Thyroid gland (tissue), 4 donors: ENCODE measurements at places on chromosomes 4 and X. TPM values are rescaled to one million over a fixed set of nuclear protein-coding genes. Genes with fewer than 3 reads are reported as not detected.

- peak; percentile 42 for DNase-seq
Observed at GRCh38 chr4:138241281-138242075, 671 bp downstream of the SLC7A11 start.

DNA sequence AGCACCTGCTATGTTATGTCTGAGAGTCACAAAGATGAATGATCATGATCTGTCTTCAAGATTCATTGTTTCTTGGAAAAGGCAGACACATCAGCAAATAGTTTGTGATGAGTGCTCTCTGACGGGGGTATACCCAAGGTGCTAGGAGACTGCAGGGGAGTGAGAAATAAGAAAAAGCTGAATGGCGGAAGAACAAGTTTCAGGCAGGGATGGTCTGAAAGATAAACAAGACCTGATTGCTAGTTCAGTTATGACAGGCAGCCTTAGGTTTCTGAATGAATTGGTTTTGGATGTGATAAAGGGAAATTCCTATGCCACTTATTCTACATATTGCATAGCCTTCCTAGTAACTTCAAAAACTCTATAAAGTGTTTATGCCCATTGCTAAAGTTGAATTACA is 327.0 kb upstream of the DKK2 start:
- DNase-seq, result no peak

DNA sequence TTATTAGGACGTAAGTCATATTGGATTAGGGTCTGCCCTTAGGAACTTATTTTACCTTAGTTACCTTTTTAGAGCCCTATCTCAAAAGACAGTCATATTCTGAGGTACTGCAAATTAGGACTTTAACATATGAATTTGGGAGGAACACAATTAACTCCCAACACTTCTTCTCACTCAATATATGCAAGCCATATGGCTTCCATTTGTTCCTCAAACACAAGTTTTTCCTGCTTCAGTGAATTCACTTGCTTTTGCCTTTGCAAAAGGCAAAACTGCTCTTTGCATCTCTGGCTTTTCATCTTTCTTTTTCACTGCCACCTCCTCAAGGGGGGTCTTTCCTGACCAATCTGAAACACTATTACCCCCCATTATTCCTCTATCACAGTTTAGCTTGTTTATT is 220.3 kb downstream of the KCTD8 start:
- no peak for DNase-seq

GRCh38 chrX:31165241-31166035 is 93.6 kb upstream of the FTHL17 start:
- no peak for DNase-seq

DNA sequence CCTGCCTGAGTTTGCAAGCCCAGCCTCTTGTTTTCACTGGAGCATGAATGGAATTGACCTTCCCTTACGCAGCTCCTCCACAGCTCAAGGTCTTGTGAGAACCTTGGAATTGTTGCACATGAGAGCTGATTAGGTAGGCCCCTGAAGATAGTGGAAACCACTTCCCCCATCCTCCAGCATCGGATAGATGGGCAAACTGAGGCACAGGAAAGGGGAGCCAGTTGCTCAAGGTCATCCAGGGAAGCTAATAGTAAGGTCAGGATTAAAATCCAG is 27.2 kb downstream of the PJA1 start:
- no peak for DNase-seq

- no peak for DNase-seq
Observed at GRCh38 chrX:13756381-13756780, 21.8 kb downstream of the OFD1 start.

DNA sequence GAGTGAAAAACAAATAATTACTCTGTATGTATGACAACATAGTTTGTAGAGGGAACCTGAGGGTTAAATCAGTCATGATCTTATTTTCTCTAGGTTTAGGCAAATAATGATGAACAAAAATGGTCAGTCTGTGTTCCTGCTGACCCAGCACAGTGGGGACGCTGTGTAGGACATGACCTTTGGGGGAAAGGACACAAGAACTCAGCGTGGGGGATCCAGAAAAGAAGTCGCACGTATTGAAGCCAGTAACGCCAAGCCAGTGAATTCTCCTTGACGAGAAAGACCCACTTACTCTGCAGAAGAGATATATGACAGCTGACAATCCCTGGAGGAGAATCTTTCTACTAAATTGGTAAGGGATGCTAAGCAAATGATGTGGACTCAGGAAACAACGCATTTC is 36.6 kb downstream of the HELT start:
- DNase-seq, result no peak

- no peak for DNase-seq
Observed at GRCh38 chr4:16457944-16458343, 231.7 kb upstream of the TAPT1 start.

DNA sequence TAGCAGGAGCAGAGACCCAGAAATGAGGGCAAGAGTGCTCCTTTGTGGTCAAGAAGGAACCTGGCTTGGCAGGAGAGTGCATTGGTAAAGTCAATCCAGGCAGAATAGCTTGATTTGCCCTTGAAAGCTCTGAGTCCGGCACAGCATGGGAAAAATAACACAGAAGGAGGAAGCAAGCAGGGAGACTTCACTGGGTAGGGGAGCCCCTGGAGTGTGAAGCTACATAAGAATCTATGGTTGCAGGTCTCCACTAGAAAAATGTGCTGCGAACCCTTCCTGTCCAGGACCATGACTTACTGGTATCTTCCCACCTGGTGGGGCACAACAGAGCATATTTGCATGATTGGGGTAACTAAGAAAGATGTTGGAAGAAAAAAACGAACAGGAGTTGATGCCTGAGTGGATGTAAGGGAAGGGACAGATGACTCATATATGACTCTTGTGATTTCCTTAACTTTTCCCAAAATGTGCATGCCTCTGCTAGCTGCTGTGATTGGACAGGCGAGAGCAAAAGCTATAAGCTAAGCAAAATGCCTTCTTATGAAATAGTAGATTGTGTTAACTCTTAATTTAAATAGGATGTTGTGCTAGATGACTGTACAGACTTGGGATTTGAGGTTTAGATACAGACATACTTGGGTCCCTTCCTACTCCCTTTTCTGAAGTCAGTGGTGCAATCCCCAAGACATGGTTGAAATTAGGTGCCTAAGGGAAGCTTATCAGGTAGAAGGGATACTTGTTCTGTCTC is 3.3 kb downstream of the IL13RA1 start:
- DNase-seq, result no peak

DNA sequence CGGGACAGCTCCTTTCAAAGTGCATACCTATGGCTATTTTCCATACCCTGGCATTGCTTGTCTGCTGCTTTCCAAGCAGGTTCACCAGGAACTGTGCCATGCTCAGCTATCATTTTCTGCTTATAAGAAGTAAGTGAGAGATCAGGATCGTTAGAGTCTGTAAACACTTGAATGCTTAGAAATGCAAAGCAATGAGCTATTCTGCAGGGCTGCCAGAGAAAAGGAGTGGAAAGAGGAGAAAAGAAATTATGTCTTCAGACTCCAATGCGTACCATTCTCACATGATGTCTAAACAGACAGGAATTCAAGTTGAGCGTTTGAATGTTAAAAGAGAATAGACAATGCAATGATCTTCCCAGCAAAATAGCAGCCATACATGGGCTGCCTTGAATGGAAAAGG is 245.5 kb upstream of the SLC7A11 start:
- DNase-seq, result no peak

GRCh38 chrX:74421036-74421739 is at the start of gene SLC16A2:
SLC16A2 (plus strand) TSS chrX:74421493; CDS start chrX:74421638, 145 bp downstream.
- peak; percentile 86 for DNase-seq

DNA sequence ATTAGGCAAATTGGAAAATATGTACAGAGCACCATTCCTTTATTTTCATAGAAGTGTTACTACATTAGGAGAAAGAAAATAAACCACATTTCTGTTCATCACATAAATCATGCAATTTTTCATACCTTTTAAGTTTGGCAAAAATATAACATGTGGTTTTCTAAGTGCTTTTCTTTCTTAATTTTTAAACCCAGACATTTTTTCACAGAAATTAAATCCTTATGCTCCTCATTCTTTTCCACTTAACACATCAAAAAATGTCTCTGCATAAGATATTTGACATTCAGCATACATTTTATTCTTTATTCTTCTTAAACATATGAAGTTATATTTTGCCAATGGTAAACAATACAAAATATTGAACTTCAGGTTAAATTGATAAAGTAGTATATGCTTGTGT is 826.6 kb upstream of the SLIT2 start:
- no peak for DNase-seq

- peak; percentile 64 for DNase-seq
Observed at GRCh38 chrX:2262668-2263055, 238.1 kb downstream of the DHRSX start.

DNA sequence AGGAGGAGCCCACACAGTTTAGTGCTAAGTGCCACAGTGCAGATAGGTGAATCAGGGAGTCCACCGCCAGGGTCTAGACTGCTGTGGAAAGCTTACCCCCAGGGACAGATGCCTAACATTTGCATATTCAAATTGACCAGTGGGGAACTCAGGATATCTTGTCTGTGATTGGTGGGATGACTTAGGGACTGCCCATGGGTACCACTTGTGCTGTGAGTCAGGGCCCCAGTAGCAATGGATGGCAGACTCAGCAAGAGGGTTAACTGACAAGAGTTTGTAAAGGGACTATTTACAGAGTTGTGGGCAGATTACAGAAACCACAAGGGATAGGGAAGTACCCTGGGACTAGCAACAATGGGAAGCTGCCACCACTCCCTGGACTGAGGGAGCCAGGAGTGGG is 282.1 kb downstream of the BCOR start:
- no peak for DNase-seq

DNA sequence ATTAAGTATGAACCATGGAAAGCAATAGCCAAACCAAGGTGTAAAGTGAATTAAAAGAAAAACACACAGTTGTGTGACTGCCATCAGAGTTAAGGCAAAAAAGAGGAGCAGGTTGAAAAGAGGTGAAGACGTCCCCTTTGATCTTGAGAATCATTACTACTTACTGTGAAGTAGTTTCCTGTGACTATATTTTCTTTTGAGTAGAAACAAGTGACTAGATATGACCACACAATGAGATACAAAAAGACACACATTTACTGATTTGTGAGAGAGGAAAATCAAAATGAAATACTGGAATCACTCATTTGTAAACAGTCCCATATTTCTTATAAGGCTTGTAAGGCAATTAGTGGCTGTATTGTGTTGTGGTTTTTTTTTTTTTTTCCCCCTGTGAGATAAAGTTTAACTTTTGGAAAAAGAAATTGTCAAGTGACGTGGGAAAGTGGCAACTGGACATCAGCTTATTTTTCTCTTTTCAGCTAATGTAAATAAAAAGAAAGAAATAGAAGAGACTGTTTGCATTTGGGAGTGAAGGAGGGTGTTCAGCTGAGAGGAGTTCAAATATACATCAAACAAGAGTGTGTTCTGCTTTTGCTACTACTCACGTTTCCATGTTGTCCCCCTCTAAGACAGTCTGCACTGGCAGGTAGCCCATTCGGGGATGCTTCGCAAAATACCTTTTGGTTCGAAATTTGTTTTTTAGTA is 106.4 kb upstream of the FTHL17 start:
- DNase-seq, result no peak

GRCh38 chr4:155597933-155598451 is 68.7 kb upstream of the GUCY1A1 start:
- DNase-seq, result no peak

- DNase-seq, result no peak
Observed at GRCh38 chr4:124862261-124862660, 149.7 kb upstream of the ANKRD50 start.

GRCh38 chrX:72245461-72246089 is 6.7 kb upstream of the ERCC6L start:
- peak; percentile 67 for DNase-seq

DNA sequence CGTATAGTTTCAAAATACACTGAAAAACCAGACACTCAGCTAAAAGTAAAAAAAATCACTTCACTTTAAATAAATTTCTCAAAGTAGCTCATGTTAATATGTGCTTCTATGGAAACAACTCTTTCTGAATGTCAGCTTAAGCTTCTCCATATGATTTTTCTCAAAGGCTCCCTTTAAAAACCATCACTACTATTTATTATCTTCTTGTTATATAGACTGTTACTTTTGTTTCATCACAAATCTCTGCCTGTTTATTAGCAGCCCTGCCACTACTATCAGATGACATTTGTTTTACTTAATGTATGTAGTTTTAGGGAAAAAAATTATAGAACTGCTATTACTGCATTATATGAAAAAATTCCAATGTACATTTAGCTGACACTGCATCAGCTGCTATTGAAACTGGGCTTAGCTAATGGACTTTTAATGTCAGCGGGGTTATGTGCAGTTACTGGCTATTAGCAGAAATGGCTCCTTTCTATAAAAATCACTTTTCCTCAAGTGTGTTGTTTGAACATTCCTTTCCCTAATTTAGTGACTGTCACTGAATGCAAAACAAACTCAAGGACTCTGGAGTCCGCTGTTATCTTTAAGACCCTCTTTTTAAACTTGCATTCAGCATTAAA is 10.8 kb downstream of the UNC5C start:
- no peak for DNase-seq

DNA sequence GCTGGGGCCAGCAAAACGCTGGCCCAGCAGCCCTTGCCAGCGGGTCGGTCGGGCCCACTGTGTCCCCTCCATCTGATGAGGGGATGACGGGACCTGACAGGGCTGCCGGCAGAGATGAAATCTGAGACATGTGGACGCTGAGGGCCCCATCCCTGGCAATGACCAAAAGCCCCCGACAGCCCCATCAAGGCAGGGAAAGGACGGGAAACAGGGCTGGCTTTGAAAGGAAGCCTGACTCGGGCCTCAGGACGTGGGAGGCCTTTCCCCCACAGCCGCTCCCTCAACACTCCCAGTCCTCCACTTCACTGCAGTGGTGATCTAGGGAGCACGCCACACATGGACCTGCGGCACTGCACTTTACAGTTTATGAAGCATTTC is 202.4 kb downstream of the AFAP1 start:
- DNase-seq, result no peak

GRCh38 chrX:14013054-14013453 is 16.6 kb downstream of the GEMIN8 start:
- peak; percentile 48 for DNase-seq

Gene DCAF8L2
- not detected for total RNA-seq

Gene LRRC66
- total RNA-seq, result 0.38 TPM

Gene CLDN34
- not detected for total RNA-seq

Gene USP51
- 7.6 TPM for total RNA-seq

Gene SMIM10L2A
- 3.6 TPM for total RNA-seq

Gene NONO
- 281 TPM for total RNA-seq

Gene NPY2R
- not detected for total RNA-seq

Gene STBD1
- 2.5 TPM for total RNA-seq
